ENCODE measurements at places on chromosomes 11 and 22.

GRCh38 chr22:38204784-38205183, 3.0 kb downstream of the MAFF start:
- no peak for DNase-seq

DNA sequence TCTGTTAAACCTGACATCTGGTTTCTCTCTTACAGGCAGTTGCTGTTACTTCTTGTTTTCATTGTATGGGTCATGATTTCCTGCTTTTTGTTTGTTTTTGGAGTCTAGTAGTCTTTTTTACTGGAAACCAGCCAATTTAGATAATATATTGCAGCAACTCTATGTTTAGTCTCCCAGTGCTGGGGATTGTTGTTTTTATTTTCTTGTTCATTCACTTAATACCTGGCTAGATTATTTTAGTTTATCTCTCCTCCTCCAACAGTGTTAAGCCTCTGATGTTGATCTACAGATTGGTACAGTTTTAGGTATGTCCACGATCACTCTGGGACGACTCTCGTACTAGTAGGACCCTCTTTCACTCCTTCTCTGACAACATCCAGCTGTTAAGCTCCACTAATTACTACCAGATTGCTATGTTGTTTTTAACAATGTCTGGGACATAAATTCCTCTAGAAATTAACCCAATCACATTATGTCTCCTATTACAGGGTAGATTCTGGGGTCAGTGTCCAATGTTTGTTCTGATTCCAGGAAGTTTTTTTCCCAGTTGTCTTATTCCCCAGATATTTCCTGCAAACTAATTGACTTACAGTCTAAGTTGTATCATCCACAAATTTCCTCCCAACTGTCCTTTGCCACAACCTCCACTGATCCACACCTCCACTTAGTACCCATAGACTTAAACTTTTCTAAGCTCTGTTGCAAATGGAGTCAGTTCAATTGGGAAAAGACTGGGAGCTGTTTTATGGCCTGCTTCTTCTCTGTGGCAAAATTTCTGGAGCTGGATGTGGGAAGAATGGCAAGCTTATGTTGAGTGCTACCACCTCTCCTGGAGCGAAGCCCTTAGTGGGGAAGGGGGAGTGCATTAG, 1280.6 kb upstream of the CNTN5 start:
- DNase-seq = no peak

GRCh38 chr11:19674836-19675235, 37.8 kb upstream of the NAV2 start:
- DNase-seq = no peak

- no peak for DNase-seq
Measured at GRCh38 chr11:34050581-34051348, 766 bp upstream of the CAPRIN1 start.
